ENCODE measurements at places on chromosomes 11 and 22.

DNA sequence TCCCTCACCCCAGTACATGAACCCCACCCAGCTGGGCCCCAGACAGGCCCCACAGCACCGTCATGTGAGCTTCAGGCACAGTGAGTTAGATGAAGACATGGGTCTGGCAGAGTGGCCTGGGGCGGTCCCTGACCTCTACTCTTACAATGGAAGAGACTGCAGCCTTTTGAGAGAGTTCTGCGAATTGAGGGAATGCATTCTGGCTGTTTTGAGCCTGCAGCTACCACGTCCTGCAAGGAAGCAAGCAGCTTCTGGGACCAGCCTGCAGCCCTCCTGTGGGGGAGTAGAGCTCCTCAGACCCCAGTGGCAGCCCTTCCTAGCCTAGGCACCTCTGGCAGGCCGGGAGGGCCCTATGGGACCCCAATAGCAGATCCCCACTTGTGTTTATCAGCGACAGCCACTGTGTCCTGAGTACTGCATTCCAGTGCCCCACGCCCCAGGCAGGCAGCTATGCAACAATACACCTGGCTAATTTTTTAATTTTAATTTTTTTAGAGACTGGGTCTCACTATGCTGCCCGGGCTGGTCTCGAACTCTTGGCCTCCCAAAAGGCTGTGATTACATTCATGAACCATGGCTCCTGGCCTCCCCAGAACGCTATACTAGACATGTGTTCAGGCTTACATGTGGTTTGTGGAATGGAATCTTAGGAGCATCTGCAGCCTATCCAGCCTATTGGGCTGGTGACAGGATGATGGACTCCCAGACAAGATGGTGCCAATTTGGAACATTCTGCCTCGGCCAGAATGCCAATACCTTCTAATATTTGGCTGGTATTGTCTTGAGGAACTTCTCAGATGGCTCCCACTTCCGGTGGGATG is 717 bp upstream of the SLC7A4 start:
- no peak for DNase-seq

- DNase-seq, result no peak
Observed at GRCh38 chr11:118819334-118820024, 28.5 kb upstream of the DDX6 start.

GRCh38 chr11:61095021-61095420 is 7.3 kb upstream of the CD5 start:
- DNase-seq, result no peak

- no peak for DNase-seq
Observed at GRCh38 chr11:27972522-27973170, 135.3 kb downstream of the KIF18A start.

DNA sequence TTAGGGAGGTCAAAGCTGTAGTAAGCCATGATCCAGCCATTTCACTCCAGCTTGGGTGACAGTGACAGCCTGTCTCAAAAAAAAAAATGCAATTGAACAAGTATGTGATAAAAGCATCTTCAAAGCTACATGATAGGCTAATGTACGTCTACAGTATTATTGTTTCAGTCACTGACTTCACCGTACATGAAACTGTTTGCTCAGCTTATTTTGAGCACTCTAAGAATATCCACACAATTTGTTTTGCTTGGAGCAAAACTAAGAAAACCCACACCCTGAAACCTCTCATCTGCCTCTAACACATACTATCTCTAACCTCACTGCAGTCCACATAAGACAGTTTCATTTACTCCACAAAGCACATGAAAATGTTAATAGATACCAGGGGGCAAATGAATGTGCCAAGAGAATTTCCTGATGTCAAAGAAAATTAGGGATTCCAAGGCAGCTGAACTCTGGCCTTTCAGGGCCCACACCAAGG is 60.7 kb downstream of the KCNA4 start:
- DNase-seq, result no peak

DNA sequence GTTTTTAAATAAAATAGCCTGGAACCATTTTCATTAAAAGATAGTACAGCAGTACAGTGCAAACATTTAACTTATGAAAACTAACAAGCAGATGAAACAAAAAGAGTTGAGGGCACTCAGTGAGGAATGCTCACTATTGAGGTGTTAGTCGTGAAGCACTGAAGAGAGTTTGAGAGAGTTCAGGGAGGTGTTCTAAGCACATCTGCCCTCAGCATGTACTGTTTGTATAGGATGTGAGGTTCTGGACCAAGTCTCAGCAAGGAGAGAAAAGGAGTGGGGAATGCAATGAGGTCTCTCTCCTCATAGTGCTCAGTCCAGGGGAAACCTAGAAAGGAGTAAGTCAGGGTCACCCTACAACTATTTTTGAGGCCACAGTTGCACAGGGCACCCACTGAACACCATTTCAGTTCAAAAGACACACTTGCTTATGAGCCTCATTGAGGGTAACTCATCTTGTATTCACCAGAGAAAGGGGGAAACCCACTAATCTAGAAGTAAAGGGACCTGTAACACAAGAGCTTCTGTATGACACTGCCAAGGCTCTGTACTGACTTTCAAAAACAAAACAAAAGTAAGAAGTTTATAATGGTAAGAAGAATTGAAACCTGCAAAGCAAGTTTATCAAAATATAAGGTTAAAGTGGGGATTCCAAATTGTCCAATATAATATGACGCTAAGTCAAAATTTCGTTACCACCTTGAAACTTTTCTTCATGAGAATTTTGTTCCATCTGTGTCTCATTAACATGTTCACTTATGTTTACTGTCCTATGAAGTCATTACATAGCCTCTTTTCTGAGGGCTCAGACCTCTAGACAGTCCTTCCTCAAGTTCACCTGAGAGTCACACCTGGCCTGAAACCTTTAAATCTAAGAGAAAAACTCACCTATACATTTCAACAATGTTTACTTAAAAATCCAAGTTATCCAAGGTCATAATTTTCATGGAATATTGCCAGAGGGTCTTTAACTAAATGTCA is 275.3 kb downstream of the ETS1 start:
- DNase-seq, result no peak

Measured in globus pallidus (tissue), 1 donor.